ENCODE measurements at places on chromosomes 7 and 10. TPM values are rescaled to one million over a fixed set of nuclear protein-coding genes. Genes with fewer than 3 reads are reported as not detected.

The FKBP6 gene
- total RNA-seq = not detected

GRCh38 chr10:105138358-105138757, 497.3 kb downstream of the SORCS3 start:
- no peak for DNase-seq
- H3K4me3 ChIP-seq = no peak overlapping the region
- H3K27ac ChIP-seq = no peak overlapping the region
- H3K4me1 ChIP-seq = peaks cover 9% of the 10 kb centered on the region
- no peaks in the 10 kb centered on the region for H3K27me3 ChIP-seq

The SP8 gene
- 2.0 TPM for total RNA-seq

- no peak overlapping the region for H3K27ac ChIP-seq
- no peaks in the 10 kb centered on the region for H3K27me3 ChIP-seq
- no peaks in the 10 kb centered on the region for H3K36me3 ChIP-seq
- peaks cover 51% of the 10 kb centered on the region for H3K4me1 ChIP-seq
- no peak overlapping the region for H3K4me3 ChIP-seq
These were observed 205.5 kb upstream of the AOAH start for GRCh38 chr7:36929791-36930190.

GRCh38 chr7:94043299-94043698, 39.1 kb upstream of the BET1 start:
- no peak for DNase-seq
- no peak overlapping the region for H3K27ac ChIP-seq
- H3K27me3 ChIP-seq = peaks cover 26% of the 10 kb centered on the region
- H3K4me1 ChIP-seq = peaks cover 11% of the 10 kb centered on the region

The TRUB1 gene
- 19.3 TPM for total RNA-seq

The INSYN2A gene
- total RNA-seq = 0.85 TPM
